ENCODE measurements at places on chromosomes 1 and 21.
A peak's percentile ranks its signal among the peaks of the same experiment; 100 is the strongest.

- no peak for DNase-seq
Measured at GRCh38 chr1:100982793-100983192, 42.8 kb downstream of the DPH5 start.

GRCh38 chr1:16145662-16146278, 10.1 kb downstream of the EPHA2 start:
- DNase-seq, result no peak

DNA sequence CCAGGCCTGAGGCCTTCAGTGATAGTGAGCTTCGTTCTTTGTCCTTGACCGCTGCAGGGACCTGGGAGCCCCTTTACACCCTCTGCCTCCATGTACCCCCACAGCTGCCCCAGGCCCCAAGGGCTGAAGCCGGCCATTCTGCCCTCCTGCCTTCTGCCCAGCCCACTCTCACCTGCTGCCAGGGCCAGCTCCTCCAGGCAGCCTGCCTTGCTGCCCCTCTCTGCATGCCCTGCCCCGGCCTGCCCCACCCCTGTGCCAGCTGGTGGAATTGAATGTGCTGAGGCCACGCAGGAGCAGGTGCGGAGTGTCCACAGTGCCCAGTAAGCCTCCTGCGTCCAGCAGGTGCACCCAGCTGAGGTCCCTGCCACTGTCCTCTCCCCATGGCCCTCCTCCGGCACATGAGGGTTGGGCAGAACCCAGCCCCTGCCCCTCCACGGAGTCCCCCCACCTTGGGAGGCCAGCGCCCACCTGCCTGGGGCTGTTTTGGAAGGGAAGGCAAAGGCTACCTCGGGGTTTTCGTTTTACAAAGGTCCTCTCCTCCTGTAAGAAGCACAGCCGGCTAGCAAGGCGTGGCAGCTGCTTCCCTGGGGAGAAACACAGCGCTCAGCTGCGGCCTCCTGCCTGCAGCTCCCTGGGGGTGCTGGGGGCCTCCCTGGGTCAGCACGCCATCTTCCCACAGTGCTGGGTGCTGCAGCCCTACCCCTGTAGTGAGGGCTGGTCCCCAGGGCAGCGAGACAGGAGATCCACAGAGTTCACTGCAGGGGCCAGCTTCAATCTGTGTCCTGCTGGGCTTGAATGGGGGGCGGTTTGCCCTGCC, 21.0 kb downstream of the MMEL1 start:
- DNase-seq, result no peak

GRCh38 chr1:224763126-224763775, 147.1 kb downstream of the CNIH3 start:
- DNase-seq, result peak; percentile 43

- DNase-seq, result no peak
Measured at GRCh38 chr1:201139756-201140155, 12.8 kb upstream of the ASCL5 start.

- no peak for DNase-seq
Measured at GRCh38 chr21:21457077-21457476, 458.9 kb downstream of the NCAM2 start.

- DNase-seq, result no peak
Measured at GRCh38 chr1:71829346-71829745, 453.0 kb downstream of the NEGR1 start.

GRCh38 chr1:168923521-168924136, 182.9 kb upstream of the ATP1B1 start:
- DNase-seq, result no peak

DNA sequence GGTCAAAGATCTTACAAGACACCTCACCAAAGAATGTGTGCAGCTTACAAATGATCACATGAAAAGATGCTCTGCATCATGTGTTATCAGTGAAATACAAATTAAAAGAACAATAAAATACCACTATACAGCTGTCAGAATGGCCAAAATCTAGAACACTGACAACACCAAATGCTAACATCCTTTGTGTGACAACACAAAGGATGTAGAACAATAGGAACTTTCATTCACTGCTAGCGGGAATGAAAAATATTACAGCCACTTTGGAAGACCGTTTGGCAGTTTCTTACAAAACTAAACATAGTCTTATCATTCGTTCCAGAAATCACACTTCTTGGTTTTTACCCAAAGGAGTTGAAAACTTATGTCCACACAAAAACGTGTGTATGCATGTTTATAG, 20.6 kb upstream of the SELP start:
- DNase-seq, result no peak
